Body of pancreas (tissue), 4 donors: ENCODE measurements at places on chromosomes 11 and 22. TPM values are rescaled to one million over a fixed set of nuclear protein-coding genes. Genes with fewer than 3 reads are reported as not detected.
A peak's percentile ranks its signal among the peaks of the same experiment; 100 is the strongest.

The CHCHD10 gene
- 18.2 TPM for total RNA-seq

The PICK1 gene
- total RNA-seq = 52.4 TPM

GRCh38 chr11:10597877-10598351 is 29.4 kb upstream of the LYVE1 start:
- H3K27ac ChIP-seq = peak overlapping the region; percentile 57
- no peak overlapping the region for H3K4me3 ChIP-seq
- H3K4me1 ChIP-seq = no peaks in the 10 kb centered on the region
- H3K36me3 ChIP-seq = no peaks in the 10 kb centered on the region
- no peaks in the 10 kb centered on the region for H3K27me3 ChIP-seq

DNA sequence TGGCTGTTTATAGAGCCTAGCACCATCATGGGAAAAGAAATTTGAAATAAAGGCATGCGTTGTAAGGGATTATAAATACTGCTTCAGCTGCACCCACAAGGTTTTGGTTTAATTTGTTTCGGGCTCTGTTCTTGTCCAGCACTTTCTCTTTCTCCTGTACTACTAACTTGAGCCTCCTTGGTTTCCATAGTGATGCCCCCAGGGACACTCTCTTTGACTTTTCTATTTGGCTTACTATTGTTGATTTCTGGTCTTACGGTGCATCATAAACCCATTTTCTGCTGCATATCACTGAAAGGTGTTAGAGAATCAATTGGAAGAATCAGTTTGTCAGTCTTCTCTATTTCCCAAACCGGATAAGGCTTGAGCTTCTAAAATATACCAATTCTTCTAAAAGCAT is 1674.3 kb upstream of the RAG2 start:
- H3K27me3 ChIP-seq = no peaks in the 10 kb centered on the region
- H3K4me1 ChIP-seq = no peaks in the 10 kb centered on the region
- no peaks in the 10 kb centered on the region for H3K36me3 ChIP-seq
- no peak overlapping the region for H3K4me3 ChIP-seq

- peaks cover 21% of the 10 kb centered on the region for H3K4me1 ChIP-seq
- no peak for DNase-seq
- H3K27ac ChIP-seq = no peak overlapping the region
- H3K27me3 ChIP-seq = peaks cover 34% of the 10 kb centered on the region
- H3K4me3 ChIP-seq = no peak overlapping the region
These were observed 2.3 kb upstream of the PVALB start for GRCh38 chr22:36819112-36819511.

- H3K4me1 ChIP-seq = no peaks in the 10 kb centered on the region
- H3K4me3 ChIP-seq = no peak overlapping the region
- H3K36me3 ChIP-seq = no peaks in the 10 kb centered on the region
- H3K27me3 ChIP-seq = no peaks in the 10 kb centered on the region
- DNase-seq = no peak
- no peak overlapping the region for H3K27ac ChIP-seq
These were observed 50.2 kb downstream of the DHCR7 start for GRCh38 chr11:71397961-71398360.
